GM13977 (cell line): ENCODE measurements at places on chromosomes 5 and 9.

- DNase-seq = no peak
Observed at GRCh38 chr5:43694027-43694426, 91.0 kb downstream of the NNT start.

- no peak for DNase-seq
Observed at GRCh38 chr9:27505744-27506161, 18.3 kb upstream of the IFNK start.

- DNase-seq = no peak
Observed at GRCh38 chr9:121345070-121345469, 25.0 kb downstream of the STOM start.

DNA sequence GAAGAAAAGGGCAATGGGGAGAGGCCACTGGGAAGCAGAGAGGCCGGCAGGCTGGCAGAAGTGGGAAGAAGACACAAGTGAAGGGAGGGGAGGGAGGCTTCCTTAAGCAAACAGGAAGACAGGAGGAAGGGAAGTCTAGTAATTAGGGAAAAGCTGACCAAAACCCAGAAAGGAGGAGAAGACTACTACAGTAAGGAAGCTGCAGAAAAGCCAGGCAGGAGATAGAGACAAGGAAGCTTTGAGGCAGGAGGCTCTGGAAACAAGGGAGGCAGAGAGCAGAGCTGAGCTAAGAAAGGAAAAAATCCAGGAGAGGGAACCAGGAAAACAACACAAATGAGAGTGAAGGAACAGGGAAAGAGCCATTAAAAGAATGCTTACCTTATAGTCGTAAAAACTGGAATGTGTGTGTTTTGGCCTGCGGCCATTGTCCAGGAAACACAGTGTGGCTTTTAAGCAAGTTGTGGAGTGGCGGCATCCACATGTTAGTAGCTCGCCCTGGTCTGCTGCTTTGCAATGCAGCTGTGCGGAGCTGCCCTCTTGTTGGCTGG, 317.1 kb upstream of the CLINT1 start:
- no peak for DNase-seq

DNA sequence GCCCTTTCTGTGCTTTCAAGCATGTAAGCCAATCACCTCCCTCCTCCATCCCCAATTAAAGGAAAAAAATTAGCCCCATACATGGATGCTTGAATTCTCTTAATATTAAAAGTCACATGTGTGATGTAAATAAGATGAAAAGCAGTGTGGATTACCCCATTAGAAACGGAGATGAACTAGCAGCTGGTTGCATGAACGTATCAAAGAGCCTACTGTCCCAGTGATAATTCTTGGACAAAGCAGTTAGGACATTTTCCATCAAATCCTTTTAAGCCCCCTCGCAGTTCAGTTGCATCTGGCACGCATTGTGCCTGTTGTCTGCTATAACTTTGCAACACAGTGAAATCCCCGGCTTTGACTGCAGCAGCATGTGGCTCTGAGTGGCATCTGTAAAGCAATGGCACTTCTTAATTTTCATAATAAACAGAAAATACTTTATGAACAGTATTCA, 285.6 kb downstream of the FBXL7 start:
- no peak for DNase-seq

DNA sequence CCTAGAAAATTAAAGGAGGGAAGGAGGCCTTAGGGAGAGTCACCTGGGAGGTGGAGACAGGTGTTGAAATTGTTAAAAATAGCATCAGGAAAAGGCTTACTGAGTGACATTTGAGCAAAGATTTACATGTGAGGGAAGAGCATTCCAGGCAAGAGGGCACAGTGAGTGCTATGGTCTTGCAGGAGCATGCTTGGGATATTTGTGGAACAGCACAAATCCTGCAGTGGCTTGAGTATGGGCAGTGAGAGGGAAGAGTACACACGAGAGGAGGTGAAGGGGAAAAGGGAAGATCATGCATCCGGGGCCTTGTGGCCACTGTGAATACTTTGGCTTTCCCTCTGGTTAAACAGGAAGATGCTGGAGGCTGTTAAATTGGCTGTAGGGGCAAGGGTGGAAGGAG, 36.6 kb downstream of the ACER2 start:
- DNase-seq = no peak

- no peak for DNase-seq
Observed at GRCh38 chr9:83701769-83702168, 6.0 kb downstream of the UBQLN1 start.

- DNase-seq = no peak
Observed at GRCh38 chr9:69918322-69918721, 97.7 kb downstream of the CFAP95 start.

DNA sequence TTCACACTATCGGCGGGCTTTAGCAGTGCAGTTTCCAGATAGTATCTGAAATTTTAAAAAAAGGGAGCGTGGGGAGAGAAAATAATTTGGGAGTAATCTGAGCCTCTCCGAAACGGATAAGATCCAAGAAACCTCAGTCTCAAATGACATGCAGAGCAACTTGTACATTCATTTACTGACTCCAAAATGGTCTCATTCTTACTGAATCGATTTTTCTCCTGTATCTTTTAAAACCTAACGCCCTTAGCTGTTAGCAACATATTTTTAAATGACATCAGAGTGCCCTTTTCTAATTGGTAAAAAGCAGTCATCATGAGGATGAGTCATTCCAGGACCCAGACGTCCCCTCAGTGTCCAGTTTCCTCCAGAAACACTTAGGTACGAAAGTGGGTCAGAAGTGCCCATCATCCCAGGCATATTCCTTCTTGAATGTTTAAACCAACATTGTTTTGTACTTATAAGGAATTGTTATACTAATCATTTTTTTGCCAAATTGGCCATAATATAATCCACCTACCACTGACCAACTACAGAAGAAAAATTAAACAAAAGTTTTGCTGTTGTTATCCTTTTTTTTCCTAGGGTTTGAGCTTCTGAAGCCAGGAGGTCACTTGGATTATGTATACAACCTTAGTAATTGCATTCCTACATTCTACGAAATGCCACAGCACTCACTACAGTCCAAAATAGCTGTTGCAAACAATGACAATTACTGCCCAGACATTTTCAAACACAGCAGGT, 354.4 kb downstream of the ADAMTS6 start:
- DNase-seq = no peak

DNA sequence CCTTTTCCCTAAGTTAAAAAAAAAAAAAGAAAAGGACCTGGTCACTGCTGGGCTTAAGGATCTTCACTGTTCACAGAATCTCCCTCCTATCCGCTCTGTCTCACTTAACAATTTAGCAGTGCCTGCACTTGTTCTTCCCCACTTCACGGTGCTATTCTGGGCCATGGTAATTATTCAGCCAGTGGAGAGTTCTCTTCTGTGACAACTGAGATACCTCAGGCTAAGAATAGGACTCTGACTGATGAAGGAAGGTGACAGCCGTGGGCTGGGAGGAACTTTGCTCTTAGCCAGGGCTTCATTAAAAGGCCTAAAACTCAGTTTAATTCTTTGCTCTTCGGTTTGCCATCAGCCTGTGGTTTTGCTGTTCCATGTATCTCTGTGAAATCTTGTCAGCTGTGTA, 51.9 kb upstream of the ENTREP1 start:
- DNase-seq = no peak

DNA sequence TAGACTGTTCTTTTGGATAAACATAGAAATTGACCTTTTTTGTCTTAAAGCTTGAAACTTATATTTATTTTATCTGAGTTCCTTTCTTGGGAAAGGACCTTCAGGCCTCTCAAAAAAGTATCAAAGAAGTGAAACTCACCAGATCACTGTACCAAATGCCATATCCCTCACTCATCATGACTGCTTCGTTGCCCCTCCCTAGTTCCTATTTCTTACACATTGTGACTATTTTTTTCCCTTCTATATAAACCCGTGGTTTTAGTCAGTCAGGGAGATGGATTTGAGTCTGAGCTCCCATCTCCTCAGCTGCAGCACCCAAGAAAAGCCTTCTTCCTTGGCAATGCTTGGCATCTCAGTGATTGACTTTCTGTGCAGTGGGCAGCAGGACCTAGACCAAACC, 129.4 kb downstream of the LPAR1 start:
- DNase-seq = no peak

DNA sequence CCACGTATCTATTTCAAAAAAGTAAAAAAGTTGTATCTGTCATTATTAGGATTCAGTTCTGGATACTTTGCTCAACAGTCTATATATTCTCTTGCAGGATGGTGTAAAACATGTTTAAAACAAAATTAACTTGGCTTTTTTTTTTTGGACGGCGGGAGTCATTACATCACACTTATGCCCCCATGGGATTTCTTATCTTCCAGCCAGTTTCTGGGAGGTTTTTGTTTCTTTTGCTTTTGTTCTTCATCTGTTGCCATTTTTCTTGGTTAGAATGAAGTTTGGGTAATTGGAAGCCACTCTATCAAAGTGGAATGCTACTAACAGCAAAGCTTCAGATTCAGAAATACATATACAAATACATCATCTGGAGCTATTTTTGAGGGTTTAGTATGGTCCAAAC, 1.8 kb upstream of the STARD4 start:
- DNase-seq = no peak

DNA sequence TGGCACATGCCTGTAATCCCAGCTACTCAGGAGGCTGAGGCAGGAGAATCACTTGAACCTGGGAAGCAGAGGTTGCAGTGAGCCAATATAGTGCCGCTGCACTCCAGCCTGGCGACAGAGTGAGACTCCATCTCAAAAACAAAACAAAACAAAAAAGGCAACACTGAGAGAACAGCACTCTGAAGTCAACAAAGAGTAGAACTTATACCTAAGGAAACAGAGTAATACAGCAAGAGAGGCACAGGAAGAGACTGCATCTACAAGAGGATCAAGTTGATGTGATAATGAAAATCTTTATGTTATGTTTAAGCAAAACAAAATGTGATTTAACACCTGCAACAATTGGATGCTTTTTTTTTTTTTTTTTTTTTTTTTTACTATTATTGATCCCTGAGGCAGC, 33.1 kb downstream of the FYB1 start:
- DNase-seq = no peak

DNA sequence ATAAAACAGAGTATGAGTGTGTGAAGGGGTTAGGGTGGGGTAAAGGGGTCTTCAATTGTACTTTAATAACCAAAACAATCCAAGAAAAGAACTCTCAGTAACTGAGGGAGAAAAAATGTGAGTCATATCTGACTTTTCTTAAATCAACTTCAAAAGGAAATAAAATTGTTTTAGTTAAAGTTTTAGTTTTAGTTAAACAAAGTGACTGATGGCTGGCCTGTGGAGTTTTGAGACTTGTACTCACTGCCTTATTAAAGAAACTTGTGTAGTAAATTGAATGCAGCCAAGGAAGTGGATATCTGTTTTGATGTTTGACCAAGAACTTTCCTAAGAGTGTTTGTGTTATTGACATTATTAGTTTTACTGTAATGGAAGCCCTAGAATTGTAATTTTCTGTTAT, 2032.6 kb downstream of the MAT2B start:
- no peak for DNase-seq

DNA sequence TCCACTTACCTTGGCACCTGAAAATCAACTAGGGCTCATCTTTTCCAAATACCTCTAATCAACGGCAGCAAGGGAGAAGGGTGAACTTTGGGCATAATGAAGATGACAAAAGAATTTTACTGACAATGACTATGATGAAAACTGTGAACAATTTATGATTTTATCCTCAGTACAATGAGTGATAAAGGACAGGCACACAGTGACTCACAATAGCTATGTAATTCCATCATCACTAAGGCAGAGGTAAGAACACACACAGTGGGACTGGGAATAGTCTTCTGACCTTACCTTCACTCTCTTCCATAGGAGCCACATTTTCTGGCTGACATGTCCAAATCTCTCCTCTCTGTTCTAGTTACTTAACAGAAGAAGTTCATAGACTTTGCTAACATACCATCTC, 26.1 kb upstream of the KCNV2 start:
- no peak for DNase-seq

DNA sequence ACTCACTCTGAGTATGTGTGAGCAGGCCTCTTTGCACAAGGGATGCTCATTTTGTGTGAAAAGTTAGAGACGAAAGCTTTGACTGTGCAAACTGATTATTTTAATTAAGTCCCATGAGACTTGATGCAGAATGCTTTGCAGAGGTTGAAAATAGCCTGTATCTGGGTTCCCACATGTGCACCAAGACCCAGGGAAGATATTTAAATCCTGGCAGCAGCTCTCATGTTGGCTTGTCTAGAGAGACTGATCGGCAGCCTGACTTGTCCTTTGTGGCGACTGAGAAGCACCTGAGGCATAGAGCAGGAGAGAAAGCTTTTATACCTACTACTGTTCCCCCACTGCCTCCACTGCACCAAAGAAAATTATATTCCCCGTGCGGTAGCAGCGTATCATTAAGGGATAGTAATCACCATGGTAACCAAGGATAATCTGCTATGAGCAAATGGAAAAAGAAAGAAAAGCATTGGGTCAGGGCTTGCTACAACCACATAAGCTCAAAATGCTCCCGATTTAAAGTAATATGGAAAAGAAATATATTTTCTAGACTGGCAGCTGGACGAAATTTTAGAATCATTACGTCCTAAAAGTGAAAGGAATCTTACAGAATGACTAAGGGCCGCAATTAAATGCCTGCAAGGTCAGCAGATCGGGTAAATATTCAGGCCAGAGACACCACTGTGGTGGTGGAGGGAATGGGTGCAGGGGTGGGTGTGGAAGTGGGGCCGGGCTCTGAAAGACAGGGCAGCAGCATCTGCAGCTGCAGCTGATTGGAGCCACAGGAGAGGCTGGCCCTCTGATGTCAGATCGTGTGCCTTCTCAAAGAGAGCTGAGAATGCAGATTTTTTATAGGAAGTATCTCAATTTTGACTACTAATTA, 135.3 kb upstream of the EPB41L4A start:
- DNase-seq = no peak

DNA sequence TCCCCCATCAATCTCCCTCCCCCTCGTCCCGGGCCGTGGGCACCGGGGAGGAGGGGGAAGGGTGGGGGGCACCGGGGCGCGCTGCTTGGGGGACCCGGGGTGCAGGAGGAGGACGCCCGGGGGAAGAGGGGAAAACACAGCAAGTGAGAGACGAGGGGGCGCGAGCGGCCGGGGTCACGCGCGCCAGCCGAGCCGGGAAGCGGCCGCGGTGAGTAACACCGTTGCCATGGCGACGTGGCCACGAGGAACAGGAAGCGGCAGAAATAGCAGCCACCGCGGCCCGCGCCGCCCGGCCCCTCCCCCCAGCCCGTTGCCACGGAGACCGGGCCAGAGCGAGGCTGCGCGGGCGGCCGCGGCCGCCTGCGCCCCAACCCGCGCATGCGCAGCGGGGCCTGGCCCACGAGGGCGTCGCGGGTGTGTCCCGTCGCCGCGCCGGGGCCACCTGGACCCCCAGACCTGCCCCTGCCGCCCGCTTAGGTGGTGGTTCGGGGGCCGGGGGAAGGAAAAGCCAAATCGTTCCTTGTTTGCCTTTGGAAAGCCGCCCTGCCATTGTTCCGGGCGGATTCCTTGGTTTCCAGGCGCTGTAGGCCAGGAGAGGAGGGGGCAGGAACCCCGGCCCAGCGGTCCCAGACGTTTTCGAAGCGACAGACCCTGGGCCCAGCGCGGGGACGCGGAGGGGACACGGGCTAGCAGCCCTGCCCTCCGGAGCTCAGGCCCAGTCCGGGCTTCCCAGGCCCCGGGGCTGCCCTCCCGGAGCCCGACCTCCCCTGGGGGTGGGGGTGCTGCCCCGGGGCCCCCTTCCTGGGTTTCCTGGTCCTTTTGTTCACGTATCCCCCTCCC, 207.1 kb downstream of the C9orf50 start:
- DNase-seq = peak; percentile 99

- no peak for DNase-seq
Observed at GRCh38 chr5:50798002-50798401, 131.6 kb downstream of the PARP8 start.
